CD4-positive, alpha-beta memory T cell (primary cell): ENCODE measurements at places on chromosomes 2 and 18.

DNA sequence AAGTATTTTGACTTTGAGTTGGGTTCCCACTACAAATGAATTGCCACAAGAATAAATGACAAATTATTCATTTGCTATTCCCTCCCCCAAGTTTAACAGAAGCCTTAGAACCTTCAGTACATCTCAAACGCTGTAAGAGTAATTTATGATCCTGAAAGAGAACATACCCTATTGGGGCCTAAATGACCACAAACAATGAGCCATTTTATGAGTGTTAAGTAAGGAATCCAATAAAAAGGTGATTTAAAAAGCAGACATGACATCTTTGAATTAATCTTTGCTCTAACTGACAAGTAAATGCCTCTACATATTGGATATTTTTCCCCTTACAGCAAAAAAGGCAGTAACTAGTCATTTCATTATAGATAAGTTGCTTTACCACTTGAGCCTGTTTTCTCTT lies 136.9 kb downstream of the NRXN1 start:
- H3K4me1 ChIP-seq, result no peaks in the 10 kb centered on the region
- no peaks in the 10 kb centered on the region for H3K36me3 ChIP-seq
- no peak overlapping the region for H3K27ac ChIP-seq
- no peak overlapping the region for H3K4me3 ChIP-seq
- no peaks in the 10 kb centered on the region for H3K27me3 ChIP-seq
- no peak for DNase-seq

DNA sequence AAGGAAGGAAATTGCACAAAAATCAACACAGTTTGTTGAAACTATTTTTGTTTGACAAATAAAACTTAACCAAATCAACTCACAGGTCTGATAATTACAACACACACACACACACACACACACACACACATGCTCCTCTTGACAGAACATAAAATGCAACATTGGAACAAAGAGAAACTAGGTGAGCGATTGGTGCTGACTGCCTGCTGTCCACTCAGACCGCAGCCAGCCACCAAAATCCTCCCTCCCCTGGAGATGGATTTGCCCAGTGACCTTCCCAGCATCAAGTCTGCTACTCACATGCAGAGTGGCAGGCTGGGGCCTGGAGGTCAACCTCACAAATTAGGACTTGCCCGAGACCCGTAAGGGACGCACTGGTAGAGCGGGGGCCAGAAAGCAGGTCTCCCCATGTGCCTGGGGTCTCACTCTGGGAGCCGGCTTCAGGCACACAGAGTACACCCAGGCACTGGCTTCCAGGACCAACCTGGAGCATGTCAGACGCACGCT lies 61.4 kb downstream of the DIPK1C start:
- H3K4me3 ChIP-seq, result no peak overlapping the region
- DNase-seq, result no peak
- no peaks in the 10 kb centered on the region for H3K36me3 ChIP-seq
- H3K27ac ChIP-seq, result no peak overlapping the region

DNA sequence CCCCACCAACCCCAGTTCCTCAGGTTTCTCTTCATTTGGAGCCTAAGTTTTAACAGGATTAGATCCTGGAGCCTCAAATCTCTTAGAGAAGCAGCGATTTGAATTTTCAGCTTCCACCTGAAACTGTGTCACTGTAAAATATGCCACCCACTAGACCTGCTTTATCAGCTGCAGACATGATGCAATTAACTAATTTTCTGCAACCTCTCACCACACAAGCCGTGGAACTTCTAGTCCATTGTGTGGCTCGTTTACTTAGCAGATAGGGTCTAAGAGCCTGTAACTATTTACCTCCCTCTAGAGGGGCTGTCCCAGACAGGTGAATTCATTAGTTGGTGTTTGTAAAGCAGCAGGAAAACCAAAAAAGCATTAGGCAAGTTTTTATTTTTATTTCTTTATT lies 31.6 kb upstream of the FZD5 start:
- no peak overlapping the region for H3K4me3 ChIP-seq
- H3K27ac ChIP-seq, result no peak overlapping the region
- no peak for DNase-seq
- H3K27me3 ChIP-seq, result no peaks in the 10 kb centered on the region
- H3K4me1 ChIP-seq, result no peaks in the 10 kb centered on the region

DNA sequence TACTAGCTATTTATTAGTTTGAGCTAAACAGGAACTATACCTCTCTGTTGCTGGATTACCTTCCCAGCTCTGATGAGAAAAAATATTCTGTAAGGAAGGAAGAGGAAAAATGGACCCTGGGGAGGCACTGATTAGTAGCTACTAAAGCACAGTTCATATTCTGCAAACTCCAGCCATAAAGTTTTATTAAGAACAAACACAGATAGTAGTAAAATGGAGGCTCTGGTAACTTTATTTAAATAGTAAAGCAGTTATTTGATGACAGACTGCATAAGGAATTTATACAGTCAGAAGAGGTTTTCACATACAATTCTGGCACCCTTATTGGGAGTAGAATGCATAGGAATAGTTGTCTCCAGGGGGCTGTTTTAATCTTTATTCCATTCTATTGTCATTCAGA lies 84.1 kb downstream of the XIRP2 start:
- H3K27ac ChIP-seq, result no peak overlapping the region
- H3K27me3 ChIP-seq, result no peaks in the 10 kb centered on the region
- no peaks in the 10 kb centered on the region for H3K4me1 ChIP-seq
